Fibroblast of the aortic adventitia (primary cell): ENCODE measurements at places on chromosomes 1 and 21.

DNA sequence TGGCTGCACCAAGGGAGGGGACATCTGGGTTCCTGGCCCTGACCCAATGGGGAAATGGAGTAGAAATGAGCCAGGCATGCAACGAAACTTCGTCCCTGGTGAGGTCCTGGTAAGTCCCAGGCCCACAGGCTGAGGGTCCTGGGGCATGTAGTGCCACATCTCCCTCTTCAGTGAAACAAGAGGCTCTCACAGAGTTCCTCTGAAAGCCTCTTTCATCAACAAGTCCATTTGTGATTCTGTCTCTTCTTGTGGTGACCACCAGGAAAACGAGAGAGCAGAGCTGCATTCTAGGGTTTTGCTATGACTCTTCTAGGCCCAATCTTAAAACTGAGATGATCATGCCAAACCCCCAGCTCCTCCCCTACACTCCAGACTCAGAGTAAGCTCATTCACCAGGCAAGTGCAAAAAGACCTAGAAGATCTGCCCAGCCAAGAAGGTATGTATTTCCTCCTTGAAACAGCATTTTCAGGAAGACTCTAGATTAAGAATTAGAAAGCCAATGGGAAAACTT lies 24.3 kb upstream of the RNF220 start:
- DNase-seq: no peak

GRCh38 chr1:107964336-107965109 lies 457 bp downstream of the VAV3 start:
- peak; percentile 17 for DNase-seq

DNA sequence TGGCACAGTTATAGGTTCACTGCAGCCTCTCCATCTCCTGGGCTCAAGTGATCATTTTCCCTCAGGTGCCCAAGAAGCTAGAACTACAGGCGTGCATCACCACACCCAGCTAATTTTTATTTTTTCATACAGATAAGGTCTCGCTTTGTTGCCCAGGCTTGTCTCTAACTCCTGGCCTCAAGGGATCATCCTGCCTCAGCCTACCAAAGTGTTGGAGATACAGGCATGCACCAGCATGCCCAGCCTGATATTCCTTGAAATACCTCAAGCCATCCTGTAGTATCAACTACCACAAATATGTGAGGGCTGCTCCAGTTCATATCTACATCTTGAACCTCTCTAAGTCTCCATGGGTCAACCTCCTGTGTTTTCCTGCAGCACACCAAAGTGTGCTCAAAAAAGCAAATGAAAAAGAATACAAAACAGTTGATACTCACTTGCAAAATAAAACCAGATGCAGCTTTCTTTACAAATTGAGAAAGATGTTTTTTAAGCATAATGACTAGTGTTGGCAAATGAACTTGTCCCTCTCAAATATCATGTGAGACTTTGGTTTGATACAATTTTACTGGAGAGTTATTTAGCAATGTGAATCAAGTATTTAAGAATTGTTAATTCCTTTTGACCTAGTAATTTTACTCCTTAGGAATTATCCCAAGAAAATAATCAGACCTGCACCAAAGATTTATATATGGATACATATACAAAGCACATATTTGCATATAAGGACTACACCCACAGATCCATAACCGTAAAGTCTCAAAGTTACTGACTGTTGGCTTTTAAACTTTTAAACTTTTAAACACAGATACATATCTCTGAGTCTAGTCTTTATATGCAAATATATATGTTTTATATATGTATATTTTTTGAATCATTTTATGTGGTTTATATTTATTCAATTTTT lies 197.7 kb downstream of the NRIP1 start:
- DNase-seq: no peak

GRCh38 chr21:31497914-31498313 lies 153.9 kb upstream of the TIAM1 start:
- DNase-seq: no peak

GRCh38 chr1:68016381-68016780 lies 34.0 kb downstream of the DIRAS3 start:
- DNase-seq: peak; percentile 49

- peak; percentile 93 for DNase-seq
Measured at GRCh38 chr1:7893529-7894180, 40.8 kb upstream of the UTS2 start.
